ENCODE measurements at places on chromosomes 7 and 10.

GRCh38 chr10:126906704-126907422 is 1.6 kb downstream of the DOCK1 start:
- peak overlapping the region; percentile 48 for H3K4me3 ChIP-seq
- H3K27ac ChIP-seq, result no peak overlapping the region
- DNase-seq, result peak; percentile 47
- H3K4me1 ChIP-seq, result peaks cover 8% of the 10 kb centered on the region
- peaks cover 19% of the 10 kb centered on the region for H3K27me3 ChIP-seq

GRCh38 chr10:128646956-128647355 is 520.7 kb upstream of the MKI67 start:
- H3K27me3 ChIP-seq, result peaks cover 11% of the 10 kb centered on the region
- no peak overlapping the region for H3K4me3 ChIP-seq
- no peak overlapping the region for H3K27ac ChIP-seq
- no peaks in the 10 kb centered on the region for H3K36me3 ChIP-seq

GRCh38 chr10:27743012-27743876 is 2.4 kb downstream of the MKX start:
- no peaks in the 10 kb centered on the region for H3K36me3 ChIP-seq
- no peak for DNase-seq
- H3K27me3 ChIP-seq, result peaks cover 32% of the 10 kb centered on the region
- no peak overlapping the region for H3K27ac ChIP-seq

- H3K27me3 ChIP-seq, result no peaks in the 10 kb centered on the region
- no peak overlapping the region for H3K27ac ChIP-seq
- DNase-seq, result no peak
- no peak overlapping the region for H3K4me3 ChIP-seq
These were observed 656.0 kb downstream of the CNTNAP2 start for GRCh38 chr7:146772601-146773000.

DNA sequence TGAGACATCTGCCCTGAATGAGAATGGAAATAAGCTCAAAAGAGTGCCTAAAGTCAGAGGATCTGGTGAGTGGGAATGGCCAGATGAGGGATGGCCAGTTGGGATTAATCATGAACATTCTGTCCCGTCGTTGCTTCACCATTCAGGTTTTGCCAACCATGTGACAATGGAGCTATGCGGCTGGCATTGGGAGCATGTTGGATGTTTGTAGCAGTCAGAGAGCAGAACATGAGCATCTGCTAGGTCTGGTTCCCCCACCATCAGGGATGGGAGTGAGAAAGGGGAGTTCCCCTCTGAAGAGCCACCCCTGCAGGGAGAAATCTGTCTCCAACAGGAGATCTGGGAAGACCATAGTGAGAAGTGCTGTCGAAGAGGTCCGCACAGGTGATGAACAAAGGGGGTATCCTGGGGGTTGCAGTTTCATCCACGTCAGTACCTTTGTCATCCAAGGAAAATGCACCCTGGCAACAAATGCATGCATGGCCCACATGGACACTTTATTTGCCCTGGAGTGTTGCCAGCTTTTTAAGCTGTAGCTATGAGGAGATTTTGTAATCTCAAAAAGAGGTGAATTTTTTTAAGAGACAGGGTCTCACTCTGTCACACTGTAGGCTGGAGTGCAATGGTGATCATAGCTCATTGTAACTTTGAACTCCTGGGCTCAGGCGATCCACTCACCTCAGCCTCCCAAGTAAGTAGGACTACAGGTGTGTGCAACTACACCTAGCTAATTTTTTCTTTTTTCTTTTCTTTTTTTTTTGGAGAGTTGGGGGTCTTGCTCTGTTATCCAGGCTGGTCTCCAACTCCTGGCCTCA is 190.2 kb downstream of the CAMK1D start:
- H3K4me3 ChIP-seq, result no peak overlapping the region
- no peak overlapping the region for H3K27ac ChIP-seq
- H3K27me3 ChIP-seq, result no peaks in the 10 kb centered on the region

DNA sequence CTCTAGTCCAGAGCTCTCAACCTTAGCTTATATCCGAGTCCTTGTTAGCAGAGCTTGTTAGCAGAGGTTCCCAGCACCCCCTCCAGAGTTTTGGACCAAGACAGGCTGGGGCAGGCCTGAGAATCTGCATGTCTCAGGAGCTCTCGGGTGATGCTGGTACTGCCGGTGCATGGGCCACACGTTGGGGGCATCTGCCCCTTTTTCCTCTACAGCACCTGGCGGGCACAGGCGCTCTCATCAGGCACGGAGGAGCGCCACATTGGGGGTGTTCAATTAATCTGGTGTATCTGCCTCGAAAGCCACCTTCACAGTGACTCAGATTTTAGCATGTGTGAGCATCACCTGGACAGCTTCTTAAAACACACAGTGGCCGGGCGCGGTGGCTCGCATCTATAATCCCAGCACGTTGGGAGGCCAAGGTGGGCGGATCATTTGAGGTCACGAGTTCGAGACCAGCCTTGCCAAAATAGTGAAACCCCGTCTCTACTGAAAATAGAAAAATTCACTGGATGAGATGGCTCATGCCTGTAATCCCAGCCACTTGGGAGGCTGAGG is 117.7 kb downstream of the ELFN1 start:
- H3K4me3 ChIP-seq, result no peak overlapping the region
- no peak overlapping the region for H3K27ac ChIP-seq
- no peak for DNase-seq
- no peaks in the 10 kb centered on the region for H3K36me3 ChIP-seq
- H3K4me1 ChIP-seq, result peaks cover 6% of the 10 kb centered on the region

DNA sequence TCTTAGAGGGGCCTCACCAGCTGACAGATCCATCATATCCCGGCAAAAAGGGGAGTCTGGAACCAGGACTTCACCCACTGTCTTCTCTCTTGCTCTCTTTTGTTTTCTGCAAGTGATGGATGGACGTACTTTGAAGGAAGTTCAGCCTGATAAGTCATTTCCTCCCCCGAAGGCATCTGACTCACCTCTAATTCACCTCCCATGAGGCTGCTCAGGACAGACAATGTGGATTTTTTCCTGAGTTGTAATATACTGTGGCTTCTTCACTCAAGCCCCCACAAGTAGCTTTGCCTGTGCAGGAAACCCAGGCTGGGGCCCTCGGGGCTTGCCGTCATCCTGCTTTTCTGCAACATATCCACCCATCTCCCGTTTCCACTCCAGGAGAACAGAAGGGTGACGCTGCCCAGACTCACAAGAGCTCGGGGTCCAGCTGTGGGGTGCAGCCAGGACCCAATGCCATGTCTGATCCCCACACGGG is 70.4 kb downstream of the ASB13 start:
- H3K27me3 ChIP-seq, result peaks cover 11% of the 10 kb centered on the region
- peaks cover 6% of the 10 kb centered on the region for H3K4me1 ChIP-seq
- no peak overlapping the region for H3K4me3 ChIP-seq
- no peak for DNase-seq
- no peaks in the 10 kb centered on the region for H3K36me3 ChIP-seq

GRCh38 chr7:47443049-47443448 is 138.9 kb downstream of the TNS3 start:
- H3K4me3 ChIP-seq, result no peak overlapping the region
- no peak for DNase-seq
- H3K36me3 ChIP-seq, result no peaks in the 10 kb centered on the region
- no peaks in the 10 kb centered on the region for H3K27me3 ChIP-seq
- no peak overlapping the region for H3K27ac ChIP-seq

GRCh38 chr10:66786709-66787108 is 139.1 kb upstream of the LRRTM3 start:
- no peaks in the 10 kb centered on the region for H3K36me3 ChIP-seq
- no peak overlapping the region for H3K27ac ChIP-seq
- no peak overlapping the region for H3K4me3 ChIP-seq
- H3K27me3 ChIP-seq, result no peaks in the 10 kb centered on the region
- DNase-seq, result no peak

- DNase-seq, result peak; percentile 70
- H3K27me3 ChIP-seq, result peaks cover 8% of the 10 kb centered on the region
- H3K4me1 ChIP-seq, result peaks cover 92% of the 10 kb centered on the region
- H3K4me3 ChIP-seq, result peak overlapping the region; percentile 96
These were observed 99.2 kb downstream of the GRK5 start for GRCh38 chr10:119306514-119306951.

DNA sequence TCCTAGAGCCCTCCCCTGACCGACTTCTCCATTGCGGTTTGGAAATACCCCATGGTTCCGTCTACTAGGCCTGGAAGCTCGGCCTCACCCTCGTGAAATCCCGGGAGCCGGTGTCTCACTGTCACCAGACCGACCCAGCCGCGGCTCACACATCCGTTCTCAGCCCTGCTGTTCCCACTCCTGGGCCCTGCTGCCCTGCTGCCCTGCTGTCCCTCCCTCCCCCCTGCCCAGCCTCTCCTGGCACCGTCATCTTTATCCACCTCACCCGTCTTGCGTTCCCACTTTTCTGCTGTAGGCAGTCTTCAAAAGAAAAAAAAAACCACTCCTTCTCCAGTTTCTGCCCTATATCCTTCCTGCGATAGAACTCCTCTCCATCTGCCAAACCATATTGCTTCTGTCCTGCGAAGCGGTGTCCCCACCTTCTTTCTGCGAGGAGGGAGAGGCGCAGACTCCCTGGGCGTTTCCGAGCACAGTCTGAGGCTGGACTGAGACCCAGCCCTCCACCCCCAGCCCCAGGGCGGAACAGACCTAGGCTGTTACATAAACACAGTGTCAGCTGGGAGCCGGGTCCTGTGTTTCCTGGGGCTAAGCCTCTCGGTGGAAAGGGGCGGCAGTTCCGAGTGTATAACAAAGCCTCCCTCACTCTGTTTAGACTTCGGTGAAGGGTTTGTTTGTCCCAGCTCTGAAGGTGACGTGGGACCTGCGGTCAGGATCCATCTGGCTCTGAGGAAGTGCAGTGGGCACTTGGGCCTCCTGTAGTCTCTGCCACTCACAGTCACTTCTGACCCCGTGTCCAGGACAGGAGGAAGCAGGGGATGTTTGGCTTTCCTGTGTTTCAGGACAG is 2.8 kb downstream of the AGAP3 start:
- DNase-seq, result no peak
- peaks cover 10% of the 10 kb centered on the region for H3K27me3 ChIP-seq
- H3K4me3 ChIP-seq, result peak overlapping the region; percentile 24
- H3K4me1 ChIP-seq, result peaks cover 32% of the 10 kb centered on the region
- H3K36me3 ChIP-seq, result no peaks in the 10 kb centered on the region
- H3K27ac ChIP-seq, result peak overlapping the region; percentile 70

GRCh38 chr10:88361494-88361893 is 221.6 kb downstream of the RNLS start:
- no peaks in the 10 kb centered on the region for H3K4me1 ChIP-seq
- peak overlapping the region; percentile 26 for H3K27ac ChIP-seq
- DNase-seq, result no peak
- H3K36me3 ChIP-seq, result peaks cover 3% of the 10 kb centered on the region
- no peak overlapping the region for H3K4me3 ChIP-seq

DNA sequence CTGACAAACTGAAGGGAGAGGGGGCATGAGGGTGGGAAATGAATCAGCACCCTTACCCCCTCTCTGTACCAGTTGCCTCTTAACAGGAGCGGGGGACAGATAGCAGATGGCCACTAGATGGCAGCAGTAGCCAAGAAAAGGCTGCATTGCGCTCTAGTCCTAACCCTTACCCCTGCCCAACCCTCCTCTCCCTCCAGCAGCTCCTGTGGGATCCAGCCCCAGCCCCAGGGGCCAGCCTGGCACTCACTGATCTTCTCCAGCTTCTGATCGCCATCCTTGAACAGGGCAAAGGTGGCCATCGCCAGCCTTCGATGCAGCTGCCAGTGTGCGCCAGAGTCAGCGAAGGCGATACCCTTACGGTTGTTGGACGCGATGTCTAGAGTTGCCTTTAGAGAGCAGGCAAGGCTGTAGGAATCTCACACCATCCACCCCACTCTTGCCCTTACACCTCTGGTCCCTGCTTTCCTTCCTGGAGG is 2.2 kb downstream of the CYP17A1 start:
- peak; percentile 73 for DNase-seq
- no peaks in the 10 kb centered on the region for H3K4me1 ChIP-seq
- H3K27me3 ChIP-seq, result peaks cover 2% of the 10 kb centered on the region
- H3K27ac ChIP-seq, result no peak overlapping the region

GRCh38 chr7:12685550-12685949 is 1.9 kb upstream of the ARL4A start:
- peak overlapping the region; percentile 99 for H3K4me3 ChIP-seq
- DNase-seq, result peak; percentile 27
- H3K27ac ChIP-seq, result peak overlapping the region; percentile 97

- no peaks in the 10 kb centered on the region for H3K4me1 ChIP-seq
- H3K27ac ChIP-seq, result no peak overlapping the region
- H3K4me3 ChIP-seq, result no peak overlapping the region
These were observed 317.0 kb downstream of the GLRX3 start for GRCh38 chr10:130453036-130453720.

DNA sequence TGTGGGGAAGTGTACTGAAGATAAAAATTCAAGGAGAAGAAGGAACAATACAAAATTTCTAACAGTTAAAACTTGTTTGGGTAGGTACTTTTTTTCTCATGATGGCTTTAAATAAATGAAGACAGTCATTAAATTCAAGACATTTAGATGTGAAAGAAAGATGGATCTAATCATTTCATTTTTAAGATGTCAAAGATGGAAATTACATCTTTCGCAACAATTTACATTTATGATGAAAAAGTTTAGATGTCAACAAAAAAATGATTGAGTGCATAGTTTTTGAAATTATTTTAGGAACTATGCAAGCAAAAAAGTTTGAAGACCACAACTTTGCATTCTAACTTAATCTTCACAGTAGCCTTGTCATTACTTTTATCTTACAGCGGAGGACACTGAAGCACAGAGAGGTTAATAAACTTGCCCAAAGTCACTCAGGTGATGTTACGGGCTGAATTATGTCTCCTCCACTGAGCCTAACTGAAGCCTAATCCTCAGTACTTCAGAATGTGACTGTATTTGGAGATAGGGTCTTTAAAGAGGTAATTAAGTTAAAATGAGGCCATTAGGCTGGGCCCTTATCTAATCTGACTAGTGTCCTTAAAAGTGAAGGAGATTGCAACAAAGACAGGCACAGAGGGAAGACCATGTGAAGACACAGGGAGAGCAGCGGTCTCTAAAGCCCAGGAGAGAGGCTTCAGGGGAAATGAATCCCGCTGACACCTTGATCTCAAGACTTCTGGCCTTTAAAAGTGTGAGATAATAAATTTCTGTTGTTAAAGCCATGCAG is 48.2 kb downstream of the VSTM4 start:
- no peaks in the 10 kb centered on the region for H3K36me3 ChIP-seq
- peaks cover 7% of the 10 kb centered on the region for H3K27me3 ChIP-seq
- no peak for DNase-seq
- no peak overlapping the region for H3K4me3 ChIP-seq

DNA sequence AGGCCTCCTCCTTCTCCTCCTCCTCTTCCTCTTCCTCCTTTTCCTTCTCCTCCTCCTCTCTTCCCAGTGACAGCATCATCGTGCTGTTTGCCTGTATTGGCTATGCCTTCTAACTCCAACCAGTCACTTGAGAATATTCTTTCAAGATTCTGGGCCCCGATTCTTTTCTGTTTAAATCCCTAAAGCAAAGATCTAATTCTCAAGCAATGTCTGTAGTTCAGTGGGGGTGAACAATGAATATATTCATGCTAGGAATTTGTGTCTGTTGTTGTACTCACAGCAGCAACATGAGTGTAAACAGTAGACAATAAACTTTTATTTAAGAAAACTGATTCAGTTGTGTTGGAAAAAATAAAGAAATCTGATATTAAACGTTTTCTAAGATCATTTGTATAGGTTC is 30.7 kb downstream of the NUDT5 start:
- H3K4me1 ChIP-seq, result no peaks in the 10 kb centered on the region
- H3K36me3 ChIP-seq, result peaks cover 88% of the 10 kb centered on the region
- H3K27ac ChIP-seq, result peak overlapping the region; percentile 75
- H3K4me3 ChIP-seq, result no peak overlapping the region
- no peaks in the 10 kb centered on the region for H3K27me3 ChIP-seq

Data from naive thymus-derived CD8-positive, alpha-beta T cell (primary cell).